ENCODE measurements at places on chromosomes 7 and 10.
A peak's percentile ranks its signal among the peaks of the same experiment; 100 is the strongest.

DNA sequence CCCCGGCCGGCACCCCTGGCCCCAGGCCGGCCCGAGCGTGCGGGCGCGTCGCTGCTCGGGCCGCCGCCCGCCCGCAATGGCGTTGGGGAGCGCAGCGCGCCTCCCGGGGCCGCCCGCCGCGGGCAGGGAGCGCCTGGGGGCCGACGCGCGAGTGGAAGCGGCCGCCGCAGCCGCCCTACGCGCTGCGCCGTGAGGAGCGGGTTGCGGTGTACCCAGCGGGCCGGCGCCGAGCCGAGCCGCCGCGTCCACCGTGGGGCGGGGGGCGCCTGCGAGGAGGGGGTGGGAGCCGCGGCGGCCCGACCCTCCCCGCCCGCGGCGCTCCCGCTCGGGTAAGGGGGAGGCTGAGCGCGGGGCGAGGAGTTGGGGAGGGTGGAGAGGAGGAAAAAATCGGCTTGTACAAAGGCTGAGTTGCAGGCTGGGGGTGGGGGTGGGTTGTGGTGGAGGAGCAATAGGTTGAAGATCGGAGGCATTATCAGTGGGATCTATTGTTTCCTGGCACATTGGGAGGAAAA is 473 bp downstream of the PPP1R9A start:
- no peak for DNase-seq

- no peak for DNase-seq
Observed at GRCh38 chr7:74476626-74477025, 22.9 kb downstream of the GTF2IRD1 start.

GRCh38 chr7:47565640-47566250 is 16.2 kb downstream of the TNS3 start:
- no peak for DNase-seq

DNA sequence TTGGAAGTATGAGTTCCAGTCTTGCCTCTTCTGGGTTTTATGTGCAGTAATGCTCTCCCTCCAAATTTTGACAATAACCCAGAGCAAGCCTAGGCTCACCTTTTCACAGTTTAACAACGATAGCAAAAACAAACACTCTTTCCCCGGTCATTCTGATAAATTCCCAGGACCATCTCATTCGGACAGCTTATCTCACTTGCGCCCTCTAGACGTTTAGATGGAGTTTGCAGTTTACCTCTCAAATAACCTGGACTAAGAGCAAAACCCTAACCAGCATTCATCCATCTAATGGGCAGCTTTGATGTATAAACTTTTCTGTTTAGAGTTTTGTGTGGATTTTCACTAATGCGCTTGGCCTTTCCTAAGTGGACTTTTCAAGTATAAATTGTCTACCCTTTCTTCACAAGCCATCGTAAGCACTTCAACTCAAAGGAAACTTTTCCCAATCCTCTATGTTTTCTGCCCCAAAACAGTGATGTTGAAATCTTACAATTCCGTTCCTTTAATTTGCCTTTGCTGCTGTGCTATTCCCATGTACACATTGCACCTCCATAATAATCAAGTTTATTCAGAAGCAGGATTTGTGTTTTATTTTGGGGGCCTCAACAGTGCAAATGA is 114.9 kb downstream of the HDAC9 start:
- peak; percentile 27 for DNase-seq

GRCh38 chr10:43595739-43596298 is 10.4 kb upstream of the ZNF485 start:
- DNase-seq: no peak

DNA sequence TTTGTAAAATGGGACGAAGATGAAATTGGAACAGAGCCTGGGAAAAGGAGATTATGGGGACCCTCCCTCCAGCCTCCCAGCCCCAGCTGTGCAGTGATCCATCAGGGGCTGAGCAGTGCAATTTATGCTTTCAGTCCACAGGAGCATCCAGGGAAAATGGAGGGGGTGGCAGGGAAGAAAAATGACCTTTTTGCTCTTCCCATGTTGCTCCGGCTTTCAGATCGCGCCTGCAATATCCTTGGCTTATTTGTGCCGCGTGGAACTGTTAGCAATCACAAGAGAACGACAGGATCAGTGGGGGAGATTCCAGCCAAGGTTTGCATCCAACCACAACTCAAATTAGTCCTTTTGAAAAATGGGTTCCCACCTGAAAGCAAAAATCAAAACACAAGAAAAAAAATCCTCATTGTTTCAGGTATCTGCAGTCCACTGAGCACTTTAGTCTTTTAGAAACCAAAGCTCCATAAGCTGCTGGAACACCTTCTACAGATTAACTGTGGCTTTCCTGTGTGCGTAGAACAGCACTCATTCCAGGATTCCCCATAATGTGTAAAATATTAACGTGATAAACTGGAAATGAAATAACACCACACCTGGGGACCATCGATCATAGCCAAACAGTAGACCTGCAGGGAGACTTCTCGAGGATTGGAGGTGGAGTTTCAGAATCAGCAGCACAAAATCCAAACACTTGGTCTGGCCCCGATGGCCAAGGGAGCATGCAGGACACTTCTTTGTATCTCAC is 30.7 kb upstream of the SFMBT2 start:
- no peak for DNase-seq

- DNase-seq: no peak
Observed at GRCh38 chr7:32929430-32930143, 27.7 kb upstream of the FKBP9 start.

DNA sequence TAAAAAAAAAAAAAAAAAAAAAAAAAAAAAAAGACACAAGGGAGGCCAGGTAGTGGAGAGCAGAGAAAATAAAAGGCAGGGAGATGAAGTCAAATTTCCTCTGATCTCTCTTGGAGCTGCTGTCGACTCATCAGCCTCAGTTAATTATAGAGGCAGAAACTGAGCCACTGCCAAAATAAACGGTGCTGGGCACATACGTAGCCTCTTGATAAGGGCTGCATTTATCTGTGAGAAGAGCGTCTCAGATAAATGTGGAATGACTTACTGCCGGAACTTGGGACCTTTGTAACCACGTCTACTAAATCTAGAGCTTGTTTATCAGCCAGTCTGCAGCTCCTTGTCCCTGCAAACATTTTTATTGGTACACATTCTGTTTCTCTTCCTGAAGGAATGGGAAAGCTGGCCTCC is 162.3 kb downstream of the BAMBI start:
- no peak for DNase-seq

DNA sequence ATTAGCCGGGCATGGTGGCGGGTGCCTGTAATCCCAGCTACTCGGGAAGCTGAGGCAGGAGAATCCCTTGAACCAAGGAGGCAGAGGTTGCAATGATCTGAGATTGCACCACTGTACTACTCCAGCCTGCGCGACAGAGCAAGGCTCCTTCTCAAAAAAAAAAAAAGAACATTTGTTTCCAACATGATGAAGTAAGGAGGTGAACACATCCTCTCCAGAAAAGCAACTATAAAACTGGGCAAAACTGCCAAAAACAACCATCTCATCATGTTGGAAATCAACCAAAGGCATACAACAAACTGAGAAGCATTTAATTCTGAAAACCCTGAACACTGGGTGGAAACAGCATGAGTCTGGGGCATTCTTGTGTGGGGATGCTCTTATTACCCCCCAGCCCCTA is 14.3 kb downstream of the PRTFDC1 start:
- DNase-seq: no peak

DNA sequence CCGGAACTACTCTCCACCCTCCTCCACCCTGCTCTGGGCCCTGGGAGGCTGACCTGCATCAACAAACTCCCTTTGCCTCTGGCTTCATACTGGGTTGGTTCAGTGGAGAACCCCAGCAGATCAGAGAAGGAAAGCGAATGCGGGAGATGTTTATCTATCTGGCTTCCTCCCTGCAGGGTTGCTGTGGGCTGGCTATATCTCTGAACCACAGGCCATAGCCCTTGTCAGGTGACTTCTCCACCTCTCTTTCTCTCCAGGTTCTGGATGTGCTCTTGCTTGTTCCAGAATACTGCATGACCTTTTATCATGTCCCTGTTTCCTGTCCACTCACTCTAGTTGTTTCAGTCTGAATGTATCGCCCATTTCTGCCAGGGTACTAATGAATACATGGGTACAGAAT is 51.7 kb upstream of the IFRD1 start:
- no peak for DNase-seq

GRCh38 chr10:90504172-90504571 is 353.7 kb downstream of the HTR7 start:
- no peak for DNase-seq

DNA sequence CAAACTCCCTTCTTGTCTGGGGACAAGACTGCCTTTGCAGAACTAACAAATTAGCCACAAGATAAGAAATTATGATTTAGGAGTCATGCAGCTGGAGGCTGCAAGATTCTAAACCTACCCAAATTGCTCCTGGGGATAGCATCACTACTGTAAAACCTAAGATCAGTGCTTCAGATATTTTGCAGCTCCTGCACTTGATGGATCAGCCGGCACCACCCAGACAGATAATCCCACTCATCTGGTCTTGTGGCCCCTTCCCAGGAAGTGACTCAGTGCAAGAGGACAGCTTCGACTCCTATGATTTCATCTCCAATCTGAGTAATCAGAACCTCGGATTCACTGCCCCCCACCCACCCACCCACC is 181.9 kb downstream of the AKR1D1 start:
- no peak for DNase-seq

DNA sequence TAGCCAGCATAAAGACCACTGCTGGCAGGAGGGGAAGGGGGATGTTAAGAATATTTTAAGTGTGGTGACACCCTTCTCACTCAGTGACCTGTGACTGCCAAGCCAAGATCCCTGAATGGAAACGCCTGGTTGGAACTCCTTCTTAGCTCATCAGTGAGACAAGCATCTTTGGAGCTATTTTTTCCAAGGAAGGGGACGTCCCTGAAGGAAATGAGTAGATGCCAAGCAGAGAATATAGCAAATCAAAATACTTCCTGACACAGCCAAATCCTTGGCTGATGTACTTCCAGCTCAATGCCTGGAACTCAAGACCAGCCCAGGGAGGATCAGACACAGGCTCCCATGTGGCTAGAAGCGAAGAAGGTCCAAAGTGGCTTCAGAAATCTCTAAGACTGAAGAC is 82.2 kb downstream of the SORBS1 start:
- DNase-seq: no peak

- no peak for DNase-seq
Observed at GRCh38 chr10:44279426-44280126, 105.3 kb downstream of the CXCL12 start.

Measured in iPS DF 6.9 (cell line).